ENCODE measurements at places on chromosomes 3 and 15.

DNA sequence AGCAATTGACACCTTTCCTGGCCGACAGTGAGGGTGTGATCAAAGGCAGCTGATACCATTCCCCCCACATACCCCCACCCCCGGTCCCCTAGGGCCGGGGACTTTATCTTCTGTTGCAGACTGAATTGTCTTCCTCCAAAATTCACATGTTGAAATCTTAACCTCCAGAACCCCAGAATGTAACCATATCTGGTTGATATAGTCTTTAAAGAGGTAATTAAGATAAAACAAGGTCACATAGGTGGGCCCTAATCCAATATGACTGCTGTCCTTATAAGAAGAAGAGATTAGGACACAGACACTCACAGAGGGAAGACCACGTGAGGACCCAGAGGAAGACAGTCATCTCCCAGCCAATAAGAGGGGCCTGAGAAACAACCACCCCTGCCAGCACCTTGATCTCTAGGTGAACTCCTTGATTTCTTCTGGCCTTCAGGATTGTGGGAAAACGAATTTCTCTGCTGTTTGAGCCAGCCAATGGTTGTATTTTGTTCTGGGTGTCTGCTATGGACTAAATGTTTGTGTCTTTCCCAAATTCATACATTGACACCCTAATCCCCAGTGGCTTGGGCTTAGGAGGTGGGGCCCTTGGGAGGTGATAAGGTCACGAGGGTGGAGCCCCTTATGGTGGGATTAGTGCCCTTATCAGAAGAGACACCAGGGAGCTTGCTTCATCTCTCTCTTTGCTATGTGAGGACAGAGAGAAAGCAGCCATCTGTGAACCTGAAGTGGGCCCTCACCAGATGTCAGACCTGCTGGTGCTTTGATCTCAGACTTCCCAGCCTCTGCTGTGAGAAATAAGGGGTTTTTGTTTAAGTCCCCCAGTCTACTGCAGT, 144.0 kb downstream of the CHSY1 start:
- no peak for DNase-seq

GRCh38 chr3:173733029-173733652, 335.6 kb downstream of the NLGN1 start:
- no peak for DNase-seq

DNA sequence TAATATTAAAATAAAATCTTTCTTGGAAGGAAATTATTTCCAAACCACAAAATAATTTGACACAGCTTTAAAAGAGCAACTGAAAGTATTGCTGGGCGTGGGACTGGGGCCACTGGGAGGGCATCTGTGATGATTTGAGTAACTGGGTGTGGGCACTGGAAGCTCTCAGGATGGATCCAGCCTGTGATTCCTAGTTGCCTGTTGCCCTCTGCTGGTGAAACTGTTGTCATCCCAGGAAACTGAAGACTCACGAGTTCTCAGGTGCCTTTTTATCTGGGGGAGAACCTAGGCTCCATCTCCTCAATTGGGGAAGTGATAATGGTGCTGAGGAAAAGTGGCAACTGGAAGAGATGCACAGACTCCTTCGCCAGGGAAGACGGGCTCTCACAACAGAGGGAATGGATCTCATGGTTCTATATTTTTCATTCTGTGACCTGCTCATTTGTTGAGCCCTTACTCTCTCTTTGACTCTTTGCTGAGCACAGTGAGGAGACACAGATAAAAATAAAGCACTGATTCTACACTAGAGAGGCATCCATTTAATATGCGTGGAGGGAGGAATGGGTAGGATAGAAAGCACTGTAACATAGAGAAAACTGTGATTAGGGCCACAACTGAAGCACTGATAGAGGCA, 61.6 kb downstream of the TPRG1 start:
- peak; percentile 17 for DNase-seq

GRCh38 chr15:81865850-81866537, 179.8 kb downstream of the MEX3B start:
- no peak for DNase-seq

DNA sequence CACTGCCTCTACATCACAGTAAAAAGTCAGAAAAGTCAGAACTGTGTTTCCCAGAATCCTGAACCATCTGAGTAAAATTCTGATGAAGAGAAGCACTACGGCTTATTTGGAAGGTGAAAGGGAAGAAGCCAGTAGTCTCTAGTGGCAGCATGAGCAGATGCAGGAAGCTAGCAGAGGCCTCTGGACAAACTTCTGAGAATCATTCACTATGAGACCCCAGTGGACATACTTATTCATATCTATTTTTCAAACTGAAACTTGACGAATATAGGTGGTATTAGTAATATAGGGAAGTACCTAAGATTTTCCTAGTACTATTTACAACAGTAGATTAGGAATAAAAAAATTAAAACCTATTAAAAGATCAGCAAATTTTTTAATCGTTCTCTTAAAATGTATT, 272.8 kb upstream of the TTC14 start:
- no peak for DNase-seq

DNA sequence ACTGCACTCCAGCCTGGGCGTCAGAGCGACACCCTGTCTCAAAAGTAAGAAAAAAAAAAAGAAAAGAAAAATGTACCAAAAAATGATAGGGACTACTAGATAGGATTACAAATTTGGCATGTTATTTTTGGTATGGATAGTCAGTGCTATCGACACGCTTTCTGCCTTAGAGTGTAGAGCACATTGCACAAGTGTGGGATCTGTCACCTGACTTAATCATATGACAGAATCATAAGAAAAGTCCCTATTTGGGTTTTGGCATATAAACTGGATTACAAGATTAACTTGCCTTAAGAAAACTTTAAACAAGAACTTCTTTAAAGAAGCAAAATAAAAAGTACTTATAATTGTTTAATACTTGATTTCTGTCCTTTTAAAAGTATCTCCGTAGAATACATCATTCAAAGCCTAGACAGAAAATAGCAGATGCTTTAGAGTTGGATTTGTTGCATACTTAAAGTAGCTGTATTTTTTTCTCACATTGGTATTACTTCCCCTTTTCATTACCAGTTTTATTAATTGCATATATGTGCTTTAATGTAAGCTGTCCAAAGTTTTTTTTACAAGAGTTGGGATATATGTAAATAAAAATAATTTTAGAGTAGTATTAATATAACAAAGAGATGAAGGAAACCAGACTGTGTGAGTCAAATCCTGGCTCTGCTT, 7.8 kb downstream of the ATP6V1A start:
- DNase-seq: no peak

GRCh38 chr3:139620438-139620837, 57.3 kb downstream of the NMNAT3 start:
- DNase-seq: no peak

DNA sequence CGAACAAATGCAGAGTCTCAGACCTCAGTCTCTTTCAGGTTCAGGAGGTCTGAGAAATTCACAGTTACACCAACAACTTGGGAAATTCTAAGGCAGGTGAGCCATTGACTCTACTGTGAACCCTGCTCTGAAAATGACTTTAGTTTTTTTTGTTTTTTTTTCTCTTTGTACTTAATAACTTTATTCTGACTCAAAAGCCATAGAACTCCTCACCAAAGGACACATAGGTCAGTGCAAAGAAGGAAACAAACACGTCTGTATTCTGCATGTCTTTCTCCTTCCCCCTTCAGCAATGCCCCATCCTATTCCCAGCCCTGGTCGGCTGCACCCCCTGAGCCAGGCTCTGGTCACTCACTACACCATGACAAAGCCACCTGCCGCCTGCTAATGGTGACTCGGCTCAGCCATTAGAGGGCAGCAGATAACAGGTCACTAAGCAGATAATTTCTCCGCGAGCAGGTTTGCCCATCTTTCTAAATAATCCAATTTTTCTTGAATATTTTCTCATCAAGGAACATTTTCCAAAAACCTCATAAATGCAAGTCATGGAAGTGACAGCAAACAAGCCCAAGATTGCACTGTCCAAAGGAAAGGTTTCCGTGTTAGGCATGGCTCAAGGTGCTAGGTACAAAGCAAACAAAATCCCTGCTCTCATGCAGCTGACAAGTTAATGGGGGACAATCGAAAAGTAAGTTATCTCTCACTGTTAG, 37.7 kb downstream of the TM4SF4 start:
- DNase-seq: no peak

DNA sequence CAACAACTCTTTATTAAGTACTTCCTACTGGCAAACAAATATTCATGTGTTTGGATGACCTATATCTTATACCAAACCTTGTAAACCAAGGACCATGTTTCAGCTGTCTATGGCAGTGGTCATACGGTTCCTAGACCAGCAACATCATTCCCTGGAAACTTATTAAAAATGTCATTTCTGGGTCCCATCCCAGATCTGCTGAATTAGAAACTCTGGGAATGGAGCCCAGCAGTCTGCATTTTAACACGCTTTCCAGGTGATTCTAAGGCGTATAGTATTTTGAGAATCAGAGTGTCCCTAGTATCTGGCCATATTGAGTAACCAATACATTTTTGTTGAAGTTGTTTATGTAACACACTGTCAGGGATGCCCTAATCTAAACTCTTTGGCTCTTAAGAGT, 363.4 kb upstream of the LRRC3B start:
- no peak for DNase-seq

DNA sequence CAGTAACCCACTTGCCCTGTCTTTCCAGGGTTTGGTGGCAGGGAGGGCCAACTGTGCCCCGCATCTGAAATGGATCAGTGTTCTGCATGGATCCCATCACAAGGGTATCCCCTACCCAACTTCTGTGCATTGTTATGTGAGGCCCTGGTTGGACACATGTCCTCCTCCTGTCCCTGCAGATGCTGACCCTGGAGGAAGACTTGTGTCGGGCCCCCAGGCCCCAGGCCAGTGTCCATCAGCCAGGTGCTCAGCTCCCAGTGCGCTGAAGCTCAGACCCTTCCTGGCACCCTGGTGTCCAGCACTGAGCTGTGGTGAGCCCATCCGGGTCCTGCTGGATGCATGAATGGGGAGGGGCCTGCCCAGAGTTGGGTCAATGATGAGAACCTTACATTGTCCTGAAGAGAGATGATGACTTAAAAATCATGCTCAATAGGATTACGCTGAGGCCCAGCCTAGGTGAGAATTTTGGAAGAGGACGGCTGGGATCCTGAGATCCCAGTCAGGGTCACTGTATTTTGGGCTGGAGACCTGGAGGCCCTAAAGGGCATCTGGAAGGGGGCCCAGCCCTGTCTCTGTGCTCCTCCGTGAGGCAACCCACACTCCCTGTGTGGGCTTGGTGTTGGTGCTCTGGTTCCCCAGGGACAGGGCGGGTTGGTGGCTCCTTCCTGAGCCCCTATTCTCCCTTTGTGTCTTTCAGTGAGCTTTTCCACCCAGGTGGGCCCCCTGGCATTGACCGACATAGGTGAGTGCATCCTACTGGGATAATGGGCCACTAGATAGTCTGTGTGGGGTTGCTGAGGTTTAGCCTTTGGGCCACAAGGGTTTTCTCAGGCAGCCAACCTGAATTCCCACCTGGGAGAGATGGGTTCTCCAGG, 199.1 kb downstream of the UBE3A start:
- DNase-seq: no peak

DNA sequence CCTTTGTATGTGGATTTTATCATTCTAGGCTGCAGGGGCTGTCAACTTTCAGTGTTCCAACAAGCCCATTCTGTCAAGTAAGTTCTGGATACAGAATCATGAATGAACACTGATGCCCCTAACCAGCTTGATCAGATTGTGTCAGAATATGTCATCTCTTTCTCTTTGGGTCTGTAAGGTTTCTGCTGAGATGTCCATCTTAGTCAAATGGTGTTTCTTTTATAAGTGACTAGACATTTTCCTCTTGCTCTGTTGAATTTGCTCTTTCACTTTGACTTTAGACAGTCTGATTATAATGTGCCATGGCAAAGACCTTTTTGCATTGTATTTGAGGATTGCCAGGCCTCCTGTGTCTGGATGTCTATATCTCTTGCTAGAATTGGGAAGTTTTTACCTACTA, 660.9 kb upstream of the CBLB start:
- no peak for DNase-seq

- DNase-seq: no peak
These were observed 64.1 kb downstream of the NIPA2 start for GRCh38 chr15:22902578-22902977.

DNA sequence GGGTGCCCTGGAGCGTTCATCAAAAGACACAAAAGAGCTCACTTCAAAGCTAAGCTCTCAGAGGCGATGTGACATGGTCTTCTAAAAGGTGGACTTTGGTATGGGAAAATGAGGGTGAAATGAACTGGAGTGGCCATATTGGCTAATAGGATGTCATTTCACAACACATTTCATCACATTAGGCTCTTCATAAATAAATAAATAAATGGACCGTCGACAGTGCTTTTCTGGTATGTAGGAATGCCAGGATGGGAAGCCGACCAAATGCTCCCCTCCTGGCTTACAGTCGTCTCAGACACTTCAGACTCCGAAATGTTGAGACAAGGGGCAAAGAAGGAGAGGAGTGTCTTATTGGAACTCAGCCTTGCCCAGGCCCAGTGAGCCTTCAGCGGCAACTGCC, 383.0 kb downstream of the NTRK3 start:
- DNase-seq: no peak

GRCh38 chr3:42229942-42230688, 35.9 kb downstream of the CCK start:
- DNase-seq: no peak

DNA sequence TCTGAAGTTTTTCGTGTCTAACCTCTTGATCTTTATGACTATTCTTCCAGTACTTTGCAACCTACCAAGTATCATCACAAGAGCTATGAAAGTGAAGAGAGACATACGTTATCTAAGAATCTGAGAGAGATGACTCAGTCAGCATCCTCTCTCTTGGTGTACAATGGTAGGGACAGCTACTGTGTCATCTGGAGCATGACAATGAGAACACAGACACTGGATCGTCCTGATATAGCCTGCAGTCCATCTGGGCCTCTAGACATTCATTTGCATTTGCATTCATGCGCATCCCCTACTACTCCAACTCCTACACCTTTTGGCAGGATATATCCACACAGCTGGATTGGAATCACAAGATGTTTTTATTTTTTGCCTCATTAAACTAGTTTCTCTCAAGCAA, 115.2 kb downstream of the PEX5L start:
- DNase-seq: no peak

DNA sequence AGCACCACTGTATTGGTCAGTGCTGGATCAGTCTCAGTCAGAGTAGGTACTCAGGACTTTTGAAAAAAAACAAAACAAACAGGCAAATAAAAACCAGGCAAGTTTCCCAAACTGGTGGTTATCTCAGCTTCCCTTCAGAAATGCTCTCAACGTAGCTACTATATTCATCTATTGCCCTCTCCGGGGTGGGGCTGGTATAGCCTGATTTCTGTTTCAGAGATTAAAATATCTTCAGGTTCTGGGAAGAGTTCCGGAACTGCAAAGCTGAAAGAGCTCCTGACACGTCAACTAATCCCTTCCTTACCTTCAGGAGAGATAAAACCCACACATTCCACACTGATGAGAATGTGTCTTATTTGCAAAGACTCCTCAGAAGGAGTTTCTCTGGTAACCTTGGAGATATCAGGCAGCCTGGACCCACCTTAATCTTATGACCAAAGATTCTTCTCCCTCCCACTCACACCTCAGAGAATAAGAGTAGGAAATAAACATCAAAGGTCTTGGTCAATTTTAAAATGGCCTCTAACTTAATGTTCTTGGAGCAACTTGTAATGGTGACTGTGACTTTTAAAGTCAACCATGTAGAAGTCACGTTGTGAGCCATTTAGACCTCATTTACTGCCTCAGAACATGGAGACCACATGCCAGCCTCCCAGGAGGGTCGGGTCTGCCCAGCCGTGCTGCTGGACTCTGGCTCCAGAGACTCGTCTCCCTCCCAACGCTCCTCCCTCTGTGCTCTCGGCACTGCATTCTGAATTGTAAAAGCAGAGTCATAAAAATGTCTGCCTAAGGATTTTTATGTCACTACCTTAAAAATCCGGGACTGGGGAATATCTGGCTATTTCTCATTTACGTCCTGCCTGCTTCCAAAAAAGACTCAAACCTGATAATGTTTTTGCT, 53.8 kb downstream of the CDCP1 start:
- no peak for DNase-seq

Data from HS-27A (cell line).